ENCODE measurements at places on chromosomes 3 and 15. TPM values are rescaled to one million over a fixed set of nuclear protein-coding genes. Genes with fewer than 3 reads are reported as not detected.

The WNT5A gene
- 9.9 TPM for total RNA-seq

- DNase-seq = no peak
These were observed 218.8 kb upstream of the ICE2 start for GRCh38 chr15:60697750-60698149.

DNA sequence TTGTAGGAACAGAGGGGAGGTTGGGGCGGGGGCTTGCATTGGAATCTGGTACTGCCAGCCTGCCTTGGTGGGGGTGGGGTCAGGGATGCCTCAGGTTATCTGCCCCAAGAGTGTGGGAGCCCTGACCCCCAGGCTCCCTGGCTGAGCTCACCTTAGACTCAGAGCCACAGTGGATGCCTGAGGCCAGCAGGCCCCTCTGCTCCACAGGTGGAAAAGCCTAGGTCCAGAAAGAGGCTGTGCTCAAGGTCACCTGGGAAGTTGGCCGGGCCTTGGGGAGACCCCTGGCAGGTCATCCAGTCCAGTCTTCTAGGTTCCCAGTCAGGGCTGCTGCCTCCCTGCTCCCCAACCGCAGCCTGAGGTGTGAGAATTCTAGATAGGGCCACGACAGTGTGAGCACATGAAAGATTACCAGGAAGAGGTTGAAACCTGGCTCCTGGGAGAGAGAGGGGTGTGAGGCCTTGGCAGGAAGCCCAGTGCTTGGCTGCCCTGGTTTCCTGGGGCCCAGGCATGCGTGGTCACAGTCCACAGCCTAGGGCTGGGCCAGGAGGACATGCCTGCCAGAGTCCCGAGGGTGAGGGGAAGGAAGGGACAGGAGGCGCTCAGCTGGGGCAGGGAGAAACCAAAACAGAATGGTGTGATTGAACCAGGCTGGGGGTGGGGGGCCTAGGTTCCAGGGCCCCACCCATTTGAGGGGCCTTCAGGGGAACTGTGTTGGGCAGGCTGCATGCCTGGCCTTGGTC is 4.9 kb downstream of the HDAC11 start:
- DNase-seq = peak; percentile 55

DNA sequence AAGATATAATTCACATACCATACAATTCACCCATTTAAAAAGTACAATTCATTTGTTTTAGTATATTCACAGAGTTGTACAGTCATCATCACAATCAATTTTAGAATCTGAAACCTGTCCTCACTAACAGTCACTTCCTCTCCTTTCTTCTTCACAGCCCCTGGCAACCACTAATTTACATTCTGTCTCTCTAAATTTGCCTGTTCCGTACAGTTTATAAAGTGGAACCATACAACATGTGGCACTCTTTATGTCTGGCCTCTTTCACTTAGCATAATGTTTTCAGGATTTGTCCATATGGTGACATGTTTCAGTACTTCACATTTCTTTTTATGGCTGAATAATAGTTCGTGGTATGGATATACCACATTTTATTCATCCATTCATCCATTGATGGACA is 22.7 kb downstream of the ERICH6 start:
- DNase-seq = no peak

The FES gene
- total RNA-seq = 15.0 TPM

DNA sequence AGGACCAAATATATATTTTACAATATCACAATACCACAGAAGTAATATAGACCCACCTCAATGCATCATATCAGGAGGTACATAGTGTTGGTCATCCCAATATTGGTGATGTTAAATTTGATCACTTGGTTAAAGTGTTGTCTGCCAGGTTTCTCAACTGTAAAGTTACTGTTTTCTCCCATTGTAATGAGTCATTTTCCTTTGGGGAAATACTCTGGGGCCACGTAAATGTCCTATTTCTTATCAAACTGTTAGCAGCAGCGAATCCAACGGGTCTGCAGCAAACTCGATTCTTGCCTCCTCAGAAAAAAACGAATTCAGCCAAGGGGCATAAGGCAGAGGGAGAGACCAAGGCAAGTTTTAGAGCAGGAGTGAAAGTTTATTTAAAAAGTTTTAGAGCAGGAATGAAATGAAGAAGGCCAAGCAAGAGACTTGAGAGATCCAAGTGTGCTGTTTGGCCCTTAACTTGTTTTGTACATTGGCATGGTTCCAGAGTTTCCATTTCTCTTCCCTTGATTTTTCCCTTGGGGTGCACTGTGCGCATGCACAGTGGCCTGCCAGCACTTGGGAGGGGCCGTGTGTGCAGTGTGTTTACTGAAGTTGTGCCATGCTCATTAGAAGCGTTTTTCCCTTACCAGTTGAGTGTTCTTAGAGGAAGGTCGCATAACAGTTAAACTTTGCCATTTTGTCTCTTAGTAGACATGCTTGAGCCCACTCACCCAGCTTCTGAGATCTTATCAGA is 512.5 kb downstream of the AGBL1 start:
- no peak for DNase-seq

- DNase-seq = no peak
These were observed 168.8 kb upstream of the SMAD3 start for GRCh38 chr15:66896611-66897010.

- DNase-seq = no peak
These were observed 47.1 kb downstream of the CMTM7 start for GRCh38 chr3:32438596-32439344.

- DNase-seq = no peak
These were observed 8.0 kb downstream of the HDDC3 start for GRCh38 chr15:90924375-90924774.

GRCh38 chr3:12034440-12034839 is 30.3 kb downstream of the SYN2 start:
- DNase-seq = no peak

The STX19 gene
- not detected for total RNA-seq

The TRIM42 gene
- not detected for total RNA-seq

The LNP1 gene
- 5.2 TPM for total RNA-seq

DNA sequence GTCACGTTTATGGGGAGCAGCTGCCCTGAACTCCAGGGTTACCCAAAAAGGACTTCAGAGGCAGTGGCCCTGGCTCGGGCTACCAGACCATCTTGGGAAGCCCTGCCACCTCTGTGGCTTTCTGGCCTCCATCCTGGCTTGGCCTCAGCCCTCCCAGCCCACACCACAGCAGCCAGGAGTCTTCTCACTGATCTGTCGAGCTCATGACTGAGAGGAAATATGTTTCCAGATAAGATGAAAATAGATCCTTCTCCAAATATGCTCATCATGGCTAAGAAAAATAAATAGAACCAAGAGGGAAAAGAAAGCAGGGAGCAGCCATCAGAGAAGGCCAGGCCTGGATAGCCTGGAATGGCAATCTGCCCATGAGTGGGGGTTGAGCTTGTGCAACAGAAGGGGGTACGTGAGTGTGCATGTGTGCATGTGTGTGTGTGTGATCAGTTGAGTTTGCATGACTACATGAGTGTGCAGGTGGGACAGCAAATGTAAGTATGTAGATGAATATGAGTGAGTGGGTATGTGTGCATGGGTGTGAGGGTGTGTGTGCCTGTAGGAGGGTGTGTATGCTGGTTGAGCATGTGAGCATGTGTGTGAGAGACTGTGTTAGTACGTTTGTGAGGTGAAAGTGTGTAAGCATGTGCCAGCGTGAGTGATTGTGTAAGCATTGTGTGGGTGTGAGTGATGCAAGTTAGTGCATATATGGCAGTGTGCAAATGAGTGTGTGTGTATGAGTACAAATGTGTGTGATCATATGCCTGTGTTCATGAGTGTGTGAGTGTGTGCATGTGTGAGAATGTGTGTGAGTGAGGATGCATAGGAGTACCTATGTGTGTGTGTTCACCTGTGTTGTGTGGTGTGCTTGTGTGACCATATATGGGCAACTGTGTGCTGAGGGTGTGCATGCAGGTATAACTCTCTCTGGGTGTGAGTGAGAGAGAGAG is 9.9 kb upstream of the RFT1 start:
- no peak for DNase-seq

- DNase-seq = peak; percentile 85
These were observed 27.6 kb upstream of the CXCR6 start for GRCh38 chr3:45915518-45916231.

DNA sequence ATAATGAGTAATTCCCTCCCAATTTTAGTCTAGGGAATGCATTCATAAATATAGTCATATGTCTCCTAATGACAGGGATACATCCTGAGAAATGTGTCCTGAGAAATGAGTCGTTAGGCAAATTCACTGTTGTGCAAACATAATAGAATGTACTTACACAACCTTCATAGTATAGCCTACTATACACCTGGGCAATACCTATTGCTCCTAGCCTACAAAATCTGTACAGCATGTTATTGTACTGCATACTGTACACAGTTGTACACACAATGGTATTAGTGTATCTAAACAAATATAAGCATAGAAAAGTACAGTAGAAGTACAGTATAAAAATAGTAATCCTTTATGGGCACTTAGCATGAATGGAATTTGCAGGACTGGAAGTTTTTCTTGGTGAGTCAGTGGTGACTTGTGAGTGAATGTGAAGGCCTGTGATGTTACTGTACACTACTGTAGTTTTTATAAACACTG is 6.6 kb downstream of the DTWD1 start:
- peak; percentile 91 for DNase-seq

The FMN1 gene
- 3.4 TPM for total RNA-seq

DNA sequence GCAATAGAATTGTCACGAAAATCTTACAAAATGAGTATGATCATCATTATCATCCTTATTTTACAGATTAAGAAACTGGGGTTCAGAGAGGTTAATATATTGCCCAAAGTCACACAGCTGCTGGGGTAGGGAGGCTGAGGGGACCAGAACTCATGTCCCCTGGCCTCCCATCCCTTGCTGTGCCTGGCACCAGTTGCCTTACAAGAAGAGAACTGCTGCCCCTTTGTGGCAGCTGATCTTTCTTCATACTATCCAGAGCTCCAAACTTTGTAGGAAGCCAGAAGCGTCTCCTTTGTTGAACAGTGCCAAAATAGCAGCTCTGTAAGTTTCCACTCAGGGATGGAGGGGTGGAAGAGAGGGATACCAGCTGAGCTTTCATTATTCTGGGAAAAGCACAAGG is 236.8 kb upstream of the TBC1D5 start:
- DNase-seq = no peak

GRCh38 chr3:160210799-160211221 is 14.4 kb upstream of the C3orf80 start:
- peak; percentile 88 for DNase-seq

The FSIP1 gene
- total RNA-seq = 0.43 TPM

The ESYT3 gene
- 0.40 TPM for total RNA-seq

GRCh38 chr3:78277220-78277619 is 1237.3 kb downstream of the ROBO2 start:
- no peak for DNase-seq

DNA sequence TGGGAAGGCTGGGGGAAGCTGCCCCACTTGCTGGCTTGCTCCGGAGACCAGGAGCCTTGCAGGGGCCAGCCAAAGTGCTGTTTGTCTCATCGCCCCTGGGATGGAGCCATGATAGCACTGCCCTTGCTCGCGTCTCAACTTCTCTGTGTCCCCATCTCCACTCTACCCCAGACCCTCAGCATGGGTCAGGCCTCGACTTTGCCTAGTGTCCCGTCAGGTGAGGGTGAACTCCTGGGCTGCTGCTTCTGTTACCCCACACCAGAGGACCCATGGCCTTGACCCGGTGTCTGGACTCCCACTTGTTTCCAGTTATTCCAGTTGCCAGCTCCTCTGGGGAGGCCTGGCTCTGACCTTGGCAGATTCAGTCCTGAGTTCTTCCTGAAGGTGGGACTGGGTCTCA is 36.5 kb upstream of the DUSP7 start:
- DNase-seq = no peak

DNA sequence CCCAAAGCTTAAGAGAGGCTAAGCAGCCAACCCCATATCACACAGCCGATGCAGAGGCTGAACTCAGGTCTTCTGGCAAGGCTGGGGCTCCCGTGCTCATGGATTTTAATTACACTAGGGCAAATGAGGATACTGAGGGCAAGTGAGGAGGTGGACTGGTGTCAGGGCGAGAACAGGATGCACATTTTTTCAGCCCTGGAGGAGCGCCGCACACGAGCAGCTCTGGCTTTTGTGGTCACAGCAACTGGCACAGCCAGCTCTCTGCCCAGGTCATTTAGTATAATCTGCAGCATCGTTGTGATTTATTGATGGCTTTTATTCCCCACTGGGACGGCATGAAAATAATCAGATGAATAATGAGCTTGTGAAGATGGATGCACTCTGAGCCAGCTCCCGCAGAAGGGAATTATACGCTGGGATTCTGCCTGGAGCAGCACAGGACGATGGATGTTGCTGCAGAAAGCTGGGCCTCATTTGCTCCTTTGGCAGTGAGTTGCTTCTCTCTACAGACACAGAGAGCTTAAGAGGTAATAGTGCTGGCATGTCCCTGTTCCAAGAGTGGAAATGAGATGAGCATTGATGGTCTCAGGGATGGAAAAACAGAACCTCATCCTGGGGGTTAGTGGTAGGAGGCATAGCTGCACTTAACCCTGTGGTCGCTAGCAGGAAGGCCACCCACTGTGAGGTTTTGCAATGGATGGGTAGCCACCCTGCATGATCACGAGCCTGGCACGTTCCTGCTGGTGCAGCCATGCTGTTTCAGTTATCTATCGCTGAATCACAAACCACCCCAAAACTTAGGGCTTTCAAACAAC is 135.4 kb downstream of the UACA start:
- DNase-seq = peak; percentile 60

DNA sequence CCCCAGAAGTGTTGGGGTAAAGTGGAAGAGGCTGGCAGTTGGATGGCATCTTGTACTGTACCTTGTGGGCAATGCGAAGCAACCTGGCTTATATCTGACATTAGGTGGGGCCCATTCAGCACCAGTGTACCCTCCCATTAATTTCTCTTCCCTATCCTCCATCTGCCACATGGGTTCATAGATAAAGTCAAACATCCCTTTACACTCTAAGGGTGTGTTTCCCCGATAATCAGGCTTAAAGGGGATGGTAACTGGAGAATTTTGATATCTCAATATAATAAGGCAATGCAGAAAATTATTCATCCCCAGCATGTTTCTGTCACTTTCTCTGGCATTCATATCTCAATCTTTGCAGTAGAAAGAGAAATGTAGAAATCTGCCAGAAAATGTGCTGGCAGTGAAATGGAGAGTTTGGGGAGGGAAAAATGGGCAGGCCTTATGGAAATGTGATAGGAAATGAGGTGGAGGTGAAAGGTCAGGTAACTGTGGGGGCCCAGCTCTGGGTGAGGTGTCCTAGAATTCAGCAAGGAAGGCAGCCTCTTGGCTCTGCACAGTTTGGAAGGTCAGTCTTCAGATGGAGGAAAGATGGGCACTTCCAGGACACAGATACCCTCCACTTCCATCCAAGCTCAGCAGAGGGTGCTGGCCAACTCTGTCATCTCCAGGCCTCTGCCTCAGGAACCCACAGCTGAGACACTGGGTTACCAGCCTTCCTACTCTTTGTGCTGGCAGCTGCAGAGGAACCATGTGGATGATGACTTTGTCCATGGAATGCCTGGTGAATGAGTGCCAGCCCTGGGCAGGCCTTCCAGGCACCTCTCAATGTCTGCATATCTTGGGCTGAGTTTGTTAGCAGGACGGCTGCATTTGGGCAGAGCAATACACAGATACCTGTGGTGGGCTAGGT is 325.9 kb upstream of the CTDSPL start:
- no peak for DNase-seq

All from HT1080 (cell line).